Activated T-helper 2 cell treated with anti-CD3 and anti-CD28 coated beads, Interferon-gamma antibody, Interleukin-2, Interleukin-4, amounts not matched to agents 10 μg/mL and 5 μg/mL and 100 μg/mL, durations not matched to agents 14 hours and 24 hours and 36 hours (primary cell): ENCODE measurements at places on chromosomes 11 and 22. TPM values are rescaled to one million over a fixed set of nuclear protein-coding genes. Genes with fewer than 3 reads are reported as not detected.

- no peak for DNase-seq
Measured at GRCh38 chr11:7892059-7892699, 38.9 kb downstream of the OR10A6 start.

DNA sequence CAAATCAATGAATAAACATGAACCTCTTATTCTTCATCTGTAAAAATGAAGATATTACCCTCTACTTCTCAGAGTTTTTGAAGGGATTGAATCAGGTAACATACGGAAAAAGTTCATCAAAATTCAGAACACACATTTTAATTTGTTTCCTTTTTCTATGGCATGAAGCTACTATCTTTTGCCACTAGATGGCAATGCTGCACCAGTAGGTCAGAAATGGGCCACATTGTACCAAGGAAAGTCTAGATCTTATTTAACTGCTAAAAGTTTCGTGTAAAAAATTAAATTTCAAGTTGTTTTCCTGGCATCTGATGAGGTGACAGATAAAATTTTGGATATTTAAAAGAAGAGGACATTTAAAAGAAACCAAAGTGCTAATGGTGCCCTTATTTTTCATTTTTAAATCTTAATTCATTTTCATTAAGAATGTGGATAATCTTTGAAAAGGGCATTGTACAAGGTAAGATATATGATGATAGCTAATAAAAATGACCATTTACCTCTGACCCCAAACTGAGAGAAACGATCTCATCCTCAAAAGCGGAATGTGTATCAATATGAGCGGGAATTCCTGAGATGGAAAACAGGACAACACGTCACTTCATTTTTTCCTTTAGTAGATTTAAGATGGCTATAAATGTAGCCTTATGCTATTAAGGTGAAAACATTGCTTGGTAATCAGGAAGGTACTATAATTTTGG is 16.1 kb downstream of the ALKBH8 start:
- DNase-seq, result no peak

DNA sequence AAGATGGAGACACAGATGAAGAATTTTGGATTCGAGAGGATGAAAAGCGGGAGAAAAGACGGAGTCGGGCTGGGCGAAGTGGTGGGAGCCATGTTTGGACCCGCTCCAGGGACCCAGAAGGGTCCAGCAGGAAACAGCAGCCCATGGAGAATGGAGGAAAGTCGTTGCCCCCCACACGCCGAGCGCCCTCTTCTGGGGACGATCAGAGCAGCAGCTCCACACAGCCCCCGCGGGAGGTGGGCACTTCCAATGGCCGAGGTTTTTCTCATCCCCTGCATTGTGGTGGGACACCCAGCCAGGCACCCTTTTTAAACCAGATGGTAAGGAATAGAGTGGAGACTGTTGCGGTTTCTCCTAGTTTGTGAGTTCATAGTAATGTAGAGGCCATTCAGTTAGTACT is 22.8 kb upstream of the SLC25A18 start:
- DNase-seq, result no peak

DNA sequence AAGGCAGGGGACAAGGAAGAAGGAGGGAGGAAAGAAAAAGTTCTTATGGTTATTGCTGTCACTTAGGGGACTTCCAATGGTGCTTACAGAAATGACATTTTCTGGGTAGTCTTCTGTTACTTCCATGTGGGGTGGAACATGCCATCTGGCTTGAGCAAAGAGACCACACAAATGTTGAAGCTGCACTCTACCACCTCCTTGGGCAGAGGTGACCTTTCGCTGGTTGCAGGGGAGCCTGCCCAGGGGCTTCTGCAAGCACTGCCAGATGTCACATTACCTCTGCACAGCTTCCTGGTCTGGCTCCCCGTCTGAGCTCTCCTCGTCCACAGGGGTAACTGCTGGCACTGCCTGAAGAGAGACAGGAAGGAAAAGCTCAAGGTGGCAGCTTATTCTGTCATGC is 32.6 kb upstream of the APOA1 start:
- DNase-seq, result no peak

DNA sequence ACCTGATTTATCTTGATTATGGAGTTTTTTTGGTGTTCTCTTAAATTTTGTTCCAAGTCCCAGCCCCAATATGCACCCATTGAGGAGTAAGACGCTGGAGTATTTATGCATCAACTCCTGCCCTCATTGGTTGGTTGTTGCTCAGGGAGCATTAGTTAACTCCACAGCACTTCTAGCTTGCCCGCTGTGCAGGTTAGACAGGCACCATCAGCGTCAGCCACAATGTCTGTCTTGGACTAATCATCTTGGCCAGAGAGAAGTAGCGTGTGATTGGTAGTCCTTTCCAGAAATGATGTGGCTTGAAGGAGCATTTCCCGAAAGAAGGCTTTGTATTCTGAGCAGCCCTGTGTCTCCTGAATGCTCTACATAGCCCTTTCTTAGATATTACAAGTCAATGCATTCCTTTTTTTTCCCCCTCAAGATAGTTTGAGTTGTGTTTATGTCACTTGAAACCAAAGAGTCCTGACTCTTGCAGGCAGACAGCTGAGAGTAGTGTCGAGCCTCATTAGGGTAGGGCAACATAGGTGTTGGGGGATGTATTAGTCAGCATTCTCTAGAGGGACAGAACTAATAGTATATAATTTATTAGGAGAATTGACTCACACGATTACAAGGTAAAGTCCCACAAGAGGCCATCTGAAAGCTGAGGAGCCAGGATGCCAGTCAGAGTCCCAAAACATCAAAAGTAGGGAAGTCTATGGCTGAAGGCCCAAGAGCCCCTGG is 94.6 kb upstream of the RCN1 start:
- DNase-seq, result no peak

DNA sequence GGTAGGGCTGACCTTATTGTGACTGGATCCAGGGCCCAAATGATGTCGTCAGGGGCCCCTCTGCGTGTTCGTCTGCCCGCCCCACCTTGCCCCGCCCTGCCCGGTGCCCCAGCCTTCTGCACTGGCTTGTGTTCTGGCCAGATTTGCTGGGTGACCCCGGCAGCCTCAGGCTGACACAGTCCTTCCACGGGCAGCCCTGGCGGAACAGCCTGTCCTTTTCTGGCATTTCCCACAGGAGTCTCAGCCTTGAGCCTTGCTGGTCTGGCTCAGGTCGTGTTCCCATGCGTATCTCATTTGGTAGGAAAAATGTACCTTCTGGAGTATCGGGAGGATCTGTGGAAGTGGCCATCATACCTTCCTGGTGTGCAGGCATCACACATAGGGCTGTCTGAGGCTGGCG is 31.0 kb downstream of the IGHMBP2 start:
- no peak for DNase-seq

GRCh38 chr11:115580927-115581680 is 76.9 kb upstream of the CADM1 start:
- DNase-seq, result no peak

GAB4 gene
- total RNA-seq, result 0.07 TPM in 1 of 2 replicates, not detected in the other

UBQLNL gene
- total RNA-seq, result 0.09 TPM in 1 of 2 replicates, not detected in the other

TMEM132A gene
- total RNA-seq, result 1.1 and 1.2 TPM in 2 replicates

SH3BP1 gene
- 117 and 122 TPM in 2 replicates for total RNA-seq

MMP27 gene
- total RNA-seq, result not detected in 2 replicates
